ENCODE measurements at places on chromosomes 7 and 10. TPM values are rescaled to one million over a fixed set of nuclear protein-coding genes. Genes with fewer than 3 reads are reported as not detected.

Gene MACC1
- 0.37 TPM for total RNA-seq

Gene ZNF488
- under 0.01 TPM for total RNA-seq

Gene TEX47
- not detected for total RNA-seq

Gene SLC18A3
- total RNA-seq: not detected

Gene MBLAC1
- 0.73 TPM for total RNA-seq

Gene COL17A1
- 0.20 TPM for total RNA-seq

Gene OGDHL
- 0.59 TPM for total RNA-seq

Gene VAX1
- not detected for total RNA-seq

Gene ABCC2
- total RNA-seq: 12.1 TPM

Gene FAM107B
- 6.6 TPM for total RNA-seq
